ENCODE measurements at places on chromosomes 1 and 21. TPM values are rescaled to one million over a fixed set of nuclear protein-coding genes. Genes with fewer than 3 reads are reported as not detected.
A peak's percentile ranks its signal among the peaks of the same experiment; 100 is the strongest.

The CACNA1S gene
- not detected for total RNA-seq

The HSPG2 gene
- 93.0 TPM for total RNA-seq

The CNTN2 gene
- not detected for total RNA-seq

The TMEM50A gene
- 89.1 TPM for total RNA-seq

The SDHC gene
- total RNA-seq = 342 TPM

The ATP1A4 gene
- not detected for total RNA-seq

The ZDHHC18 gene
- 23.5 TPM for total RNA-seq

The IL6R gene
- total RNA-seq = 17.5 TPM

The BRDT gene
- not detected for total RNA-seq

DNA sequence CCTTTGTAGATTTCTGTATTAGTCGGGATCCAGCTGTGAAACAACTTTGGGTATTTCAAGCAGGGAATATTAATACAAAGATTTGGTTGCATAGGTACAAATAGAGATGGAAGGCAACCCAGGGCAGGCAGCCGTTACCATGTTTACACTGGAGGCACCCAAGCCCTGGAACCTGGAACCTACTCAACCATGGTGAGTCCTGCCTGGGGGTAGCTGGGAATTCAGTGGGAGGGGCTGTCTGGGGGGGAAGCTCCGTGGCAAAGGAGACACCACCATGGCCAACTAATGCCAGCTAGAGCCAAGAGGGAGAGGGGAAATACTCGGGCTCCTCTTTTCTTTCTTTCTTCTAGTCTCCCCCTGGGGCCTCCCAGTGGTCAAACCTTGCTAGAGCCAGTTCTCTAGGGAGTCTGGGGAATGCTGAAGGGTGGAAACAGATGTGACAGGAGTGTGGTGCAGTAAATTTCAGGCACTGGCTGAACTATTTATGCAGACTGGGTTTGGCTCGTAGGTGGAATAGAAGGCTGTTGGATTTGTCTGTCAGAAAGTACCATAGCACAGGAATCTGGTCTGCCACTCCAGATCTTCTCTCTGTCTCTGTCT is 91.9 kb upstream of the CACNA1E start:
- DNase-seq = no peak

- no peak for DNase-seq
These were observed 1.6 kb downstream of the RAP1GAP start for GRCh38 chr1:21667348-21668231.

DNA sequence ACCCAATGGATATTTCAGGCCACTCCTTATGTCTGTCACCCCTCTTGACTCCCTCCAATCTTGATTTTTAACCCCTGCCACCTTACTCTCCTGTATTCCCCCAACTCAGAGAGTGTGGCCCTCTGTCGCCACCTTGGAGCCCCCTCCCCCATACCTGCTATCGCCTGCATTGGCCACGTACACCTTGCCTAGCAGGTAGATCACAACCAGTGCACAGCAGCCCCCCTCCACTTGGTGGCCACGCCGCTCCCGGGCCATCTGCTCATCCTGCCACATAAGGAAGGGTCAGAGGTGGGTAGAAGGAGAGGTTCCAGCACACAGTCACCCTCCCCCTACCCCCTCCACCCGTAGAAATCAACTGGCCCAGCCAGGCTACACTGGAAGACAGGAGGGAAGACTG is 2.9 kb downstream of the PPM1J start:
- no peak for DNase-seq

GRCh38 chr1:220511785-220512184 is 16.2 kb upstream of the MARK1 start:
- DNase-seq = no peak

DNA sequence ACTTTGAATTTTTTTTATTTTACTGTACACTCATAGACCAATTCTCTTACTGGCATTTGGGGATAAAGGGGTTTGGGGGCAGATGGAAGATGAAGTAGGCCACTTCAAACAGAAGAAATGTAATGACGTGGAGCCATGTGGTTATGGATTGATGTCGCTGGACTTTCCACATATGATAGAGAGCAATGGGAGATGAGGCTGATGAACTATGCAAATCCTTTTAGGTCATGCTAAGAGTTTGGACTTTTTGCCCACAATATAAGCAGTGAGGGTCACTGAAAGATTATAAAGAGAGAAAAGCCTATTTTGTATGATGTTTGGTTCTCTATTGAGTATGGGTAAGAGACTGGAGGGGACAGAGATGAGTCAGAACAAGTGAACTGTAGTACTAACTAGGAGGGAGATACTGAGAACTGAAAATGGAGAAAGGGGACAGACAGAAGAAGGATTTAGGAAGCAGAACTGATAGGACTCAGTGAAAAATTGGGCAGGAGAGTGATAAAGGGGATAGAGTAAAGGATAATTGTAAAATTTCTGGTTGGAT is 9.2 kb downstream of the C1orf21 start:
- no peak for DNase-seq

GRCh38 chr1:201877877-201878401 is 10.8 kb upstream of the SHISA4 start:
- peak; percentile 54 for DNase-seq

DNA sequence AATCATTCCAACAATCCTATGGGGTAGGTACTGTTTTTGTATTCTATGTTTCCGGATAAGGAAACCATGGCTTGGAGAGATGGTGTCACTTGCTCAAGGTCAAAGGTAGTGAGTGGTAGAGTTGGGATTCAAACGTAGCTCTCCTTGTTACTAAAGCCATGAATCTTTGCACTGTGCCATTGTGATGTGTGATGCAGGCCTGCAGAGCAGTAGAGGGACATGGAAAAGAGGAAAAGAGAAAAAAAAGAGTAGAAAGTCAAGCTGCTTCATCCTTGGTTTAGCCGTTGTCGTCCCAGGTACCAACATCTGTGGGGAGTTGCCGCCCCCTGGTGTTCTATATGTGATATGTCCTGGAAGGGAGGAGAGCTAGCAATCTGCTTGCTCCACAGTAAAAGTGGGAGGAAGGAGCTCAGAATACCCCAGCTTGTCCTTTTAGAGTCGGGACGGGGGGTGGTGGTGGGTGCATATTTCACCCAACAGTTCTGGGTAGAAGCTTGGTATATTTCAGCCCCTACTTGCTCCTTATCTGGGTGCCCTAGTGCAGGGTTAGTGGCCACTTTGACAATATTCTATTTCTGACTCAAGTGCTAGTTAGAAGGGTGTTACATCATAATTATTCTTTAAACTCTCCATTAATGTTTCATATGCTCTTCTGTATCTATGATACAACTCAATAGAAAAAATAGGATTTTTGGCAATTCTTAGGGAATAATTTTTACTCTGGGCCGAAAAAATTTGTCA is 98.4 kb downstream of the EBNA1BP2 start:
- DNase-seq = peak; percentile 68

DNA sequence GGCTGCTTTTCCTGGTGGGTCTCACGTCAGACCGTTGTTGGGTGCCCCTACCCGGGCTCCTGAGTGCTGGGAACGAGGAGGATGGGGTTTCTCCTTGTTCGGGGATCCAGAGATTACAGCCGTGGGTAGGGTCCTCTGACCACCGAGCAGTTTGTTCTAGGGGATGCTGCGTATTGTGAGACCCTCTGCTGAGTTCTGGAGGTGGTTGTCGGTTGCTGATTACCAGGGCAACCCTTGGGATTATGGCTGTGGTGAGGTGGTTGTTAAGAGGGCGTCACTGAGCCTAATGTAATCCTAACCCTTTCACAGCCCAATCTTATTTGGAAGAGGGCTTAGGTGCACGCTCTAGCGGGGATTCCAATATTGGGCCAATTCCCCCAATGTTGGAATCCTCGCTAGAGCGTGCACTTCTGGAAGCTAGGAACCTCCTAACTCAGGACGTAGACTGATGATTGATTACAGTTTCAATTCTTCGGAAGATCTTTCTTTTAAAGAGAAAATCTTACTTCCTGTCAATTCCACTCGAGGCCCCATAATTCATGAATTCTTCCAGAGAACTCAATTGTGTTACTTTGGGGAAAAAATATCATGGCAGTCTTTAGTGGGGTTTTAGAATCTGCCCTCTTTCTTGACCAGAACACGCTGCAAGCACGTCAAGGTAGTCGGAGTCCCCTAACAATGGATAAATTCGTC is 483 bp downstream of the TCEANC2 start:
- DNase-seq = no peak

- peak; percentile 31 for DNase-seq
These were observed 140.1 kb upstream of the FMN2 start for GRCh38 chr1:239951511-239952140.

DNA sequence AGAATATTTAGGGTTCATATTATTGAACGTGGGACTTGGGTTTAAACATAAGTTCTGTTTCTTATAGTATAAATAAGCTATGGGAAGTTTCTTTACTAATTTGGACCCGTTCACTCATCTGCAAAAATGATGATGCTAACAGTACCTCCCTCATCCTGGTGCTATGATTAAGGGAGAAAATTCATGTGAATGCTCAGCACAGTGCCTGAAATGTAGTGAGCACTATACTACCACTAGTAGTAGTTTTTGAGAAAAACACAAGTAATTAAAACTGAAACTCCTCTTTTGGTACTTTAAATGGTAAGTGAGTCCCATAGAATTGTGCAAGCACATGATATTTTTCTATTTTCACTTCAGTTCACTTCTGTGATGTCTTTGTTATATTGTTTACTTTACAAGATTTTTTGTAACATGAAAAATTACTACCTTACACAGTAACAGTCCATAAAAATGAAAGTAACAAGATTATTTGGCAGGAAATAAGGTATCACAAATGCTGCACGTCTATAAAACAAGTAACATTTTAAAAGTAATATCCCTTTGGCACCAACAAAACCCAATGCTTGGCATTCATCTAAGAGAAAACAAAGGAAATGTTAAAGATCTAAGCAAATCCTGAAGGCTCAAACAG is 11.3 kb upstream of the PTPRC start:
- DNase-seq = no peak

- no peak for DNase-seq
These were observed 227.5 kb upstream of the LYPLAL1 start for GRCh38 chr1:218946147-218946546.

DNA sequence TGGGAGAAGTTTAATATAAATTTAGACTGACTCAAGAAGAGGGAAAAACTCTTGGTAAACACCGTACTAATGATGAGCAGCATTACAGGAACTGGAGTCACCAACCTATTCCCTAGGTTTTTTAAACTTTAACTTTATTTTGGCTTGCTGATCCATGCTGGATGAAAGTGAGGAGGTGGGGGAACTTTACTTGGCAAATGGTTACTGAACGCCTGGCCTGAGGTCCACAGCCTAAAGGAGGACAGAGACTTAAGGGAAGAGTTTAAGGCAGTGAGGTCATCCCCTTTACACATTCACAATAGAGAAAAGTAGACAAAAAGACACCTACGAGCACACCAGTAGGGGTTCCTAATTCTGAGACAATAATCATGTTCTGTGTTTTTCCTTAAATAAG is 25.6 kb upstream of the A3GALT2 start:
- no peak for DNase-seq

DNA sequence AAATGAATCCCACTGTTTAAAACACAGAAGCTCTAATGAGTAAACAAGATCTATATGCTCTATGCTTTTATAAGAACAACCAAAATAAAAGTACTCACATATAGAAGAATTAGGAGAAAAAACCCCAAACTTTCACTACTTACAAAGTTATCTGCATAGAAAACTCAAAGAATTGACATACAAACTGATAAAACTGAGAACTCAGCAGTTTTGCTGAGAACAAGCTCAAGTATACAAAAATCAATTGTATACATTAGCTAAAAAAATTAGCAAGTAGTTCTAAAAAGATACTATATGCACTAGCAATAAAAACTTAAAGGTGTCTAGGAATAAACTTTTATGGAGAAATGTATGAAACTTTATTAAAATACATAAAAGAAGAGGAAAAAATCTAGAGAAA is 186.2 kb upstream of the KAZN start:
- no peak for DNase-seq

DNA sequence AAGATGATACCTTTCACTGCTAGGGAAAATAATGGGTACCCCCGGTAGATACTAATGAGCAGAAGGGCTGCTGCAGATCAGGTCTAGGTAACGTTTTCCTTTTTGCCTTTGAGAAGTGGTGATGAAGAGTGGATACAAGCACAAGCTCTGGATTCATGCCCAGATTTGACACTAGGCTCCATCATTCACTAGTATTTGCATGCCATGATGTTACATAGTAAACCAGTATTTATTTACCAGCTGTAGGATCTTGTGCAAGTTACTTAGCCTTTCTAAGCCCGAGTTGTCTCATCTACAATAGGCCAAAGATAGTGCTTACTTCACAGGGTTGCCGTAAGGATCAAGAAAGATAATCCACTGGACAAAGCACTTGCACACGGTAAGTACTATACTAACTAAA is 14.2 kb downstream of the PTPN14 start:
- no peak for DNase-seq

Data from Caki2 (cell line).